Stimulated activated CD4-positive, alpha-beta T cell treated with anti-CD3 and anti-CD28 coated beads, Interleukin-1b, Interleukin-23, amount 100 ng/mL, for 1 hour (primary cell): ENCODE measurements at places on chromosomes 16 and 17.

DNA sequence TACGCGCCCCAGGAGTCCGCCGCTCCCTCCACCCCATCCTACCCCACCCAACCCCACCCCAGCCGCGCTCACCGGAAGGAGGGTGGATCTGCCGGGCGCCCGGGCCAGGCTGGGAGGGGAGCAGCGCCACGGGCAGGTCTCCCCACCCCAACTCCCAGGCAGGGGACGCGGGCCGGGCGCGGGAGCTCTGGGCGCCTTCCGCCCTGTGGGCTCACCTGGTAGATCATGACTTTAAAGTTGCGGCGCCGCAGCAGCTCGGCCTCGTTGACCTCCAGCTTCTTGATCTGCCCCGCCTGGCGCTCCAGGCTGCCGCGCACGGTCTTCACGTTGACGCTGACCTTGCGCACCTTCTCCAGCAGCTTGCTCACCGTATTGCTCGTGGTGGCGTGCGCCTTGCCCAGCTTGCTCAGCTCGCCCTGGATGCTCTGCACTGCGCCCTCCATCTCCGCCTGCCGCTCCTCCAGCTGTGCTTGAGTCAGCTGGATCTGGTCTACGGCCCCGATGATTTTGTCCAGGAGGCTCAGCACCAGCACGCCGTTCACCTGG, 571 bp downstream of the CAVIN1 start:
- DNase-seq = no peak

DNA sequence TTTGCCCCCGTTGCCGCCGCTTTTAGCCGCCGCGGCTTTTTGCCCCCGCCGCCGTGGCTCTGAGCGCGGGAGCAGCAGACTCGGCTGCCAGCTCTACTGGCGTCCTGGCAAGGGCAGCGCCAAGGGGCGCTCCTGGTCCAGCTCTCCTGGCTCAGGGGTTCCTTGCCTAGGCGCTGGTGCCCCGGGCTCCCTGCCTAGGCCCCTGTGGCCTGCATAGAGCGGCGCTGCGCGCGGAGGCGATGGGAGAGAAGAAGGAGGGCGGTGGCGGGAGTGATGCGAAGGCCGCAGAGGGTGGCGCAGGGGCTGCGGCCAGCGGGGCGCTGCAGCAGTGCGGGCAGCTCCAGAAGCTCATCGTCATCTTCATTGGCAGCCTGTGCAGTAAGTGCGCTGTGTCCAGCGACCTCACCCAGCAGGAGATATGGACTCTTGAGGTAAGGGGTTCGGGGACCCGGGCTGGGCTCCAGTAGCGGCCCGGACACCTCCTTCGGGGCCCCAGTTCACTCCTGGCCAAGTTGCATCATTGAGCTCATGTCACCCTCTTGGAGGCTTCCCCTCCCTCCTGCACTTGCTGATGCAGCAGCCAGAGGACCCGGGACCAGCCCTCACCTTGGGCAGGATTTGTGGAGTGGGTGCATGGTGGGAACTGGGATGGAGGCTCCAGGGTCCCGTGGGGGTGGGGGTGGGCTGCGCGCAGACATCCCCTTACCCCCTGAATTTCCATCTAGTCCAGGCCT, 1344.4 kb downstream of the TP53TG3F start:
- DNase-seq = no peak

GRCh38 chr17:83090444-83091256, 11.2 kb downstream of the METRNL start:
- DNase-seq = no peak

- DNase-seq = no peak
These were observed 193.6 kb downstream of the PARN start for GRCh38 chr16:14436401-14436955.

- DNase-seq = no peak
These were observed 223.9 kb downstream of the TANC2 start for GRCh38 chr17:63189930-63190329.

DNA sequence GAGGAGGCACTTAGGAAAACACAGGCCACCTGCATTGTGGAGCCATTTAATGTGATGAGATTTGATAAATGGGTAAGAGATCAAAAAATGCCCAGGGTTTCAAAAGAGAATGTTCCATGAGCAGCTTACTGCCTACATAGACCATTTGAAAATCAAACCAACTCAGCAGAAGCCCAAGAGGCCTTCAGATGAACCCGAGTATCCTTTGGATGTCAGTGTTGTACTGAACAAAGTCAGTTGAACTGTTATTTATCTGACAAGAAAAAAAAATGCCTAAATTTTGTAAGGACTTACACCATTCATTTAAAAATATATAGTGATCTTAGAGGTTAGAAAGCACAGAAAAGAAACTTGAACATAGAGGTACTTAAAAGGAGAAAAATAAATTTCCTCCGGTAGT, 381.7 kb downstream of the ZFHX3 start:
- no peak for DNase-seq

DNA sequence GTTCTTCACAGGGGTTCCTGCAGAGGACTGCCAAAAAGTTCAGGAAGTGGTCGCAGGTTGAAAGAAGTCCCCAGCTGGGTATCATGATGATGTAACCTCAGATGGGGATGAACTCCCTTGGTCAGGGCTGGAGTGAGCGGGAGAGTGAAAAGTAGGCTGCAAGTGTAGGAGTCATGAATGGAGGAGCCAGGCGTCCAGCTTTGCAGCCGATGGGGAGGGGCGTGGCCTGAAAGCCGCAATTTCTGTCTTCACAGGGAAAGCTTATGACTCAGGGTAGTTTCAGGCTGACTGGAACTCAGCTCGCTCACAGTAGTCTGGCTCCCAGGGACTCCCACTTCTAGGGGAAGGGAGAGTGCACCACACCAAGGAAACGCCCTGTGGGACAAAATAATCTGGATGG, 70.0 kb upstream of the HS3ST3A1 start:
- DNase-seq = no peak

GRCh38 chr17:49670641-49671040, 7.3 kb downstream of the SPOP start:
- no peak for DNase-seq

GRCh38 chr17:64214950-64215349, 48.1 kb downstream of the TEX2 start:
- no peak for DNase-seq

GRCh38 chr17:17509601-17510425, 13.6 kb upstream of the RASD1 start:
- no peak for DNase-seq

DNA sequence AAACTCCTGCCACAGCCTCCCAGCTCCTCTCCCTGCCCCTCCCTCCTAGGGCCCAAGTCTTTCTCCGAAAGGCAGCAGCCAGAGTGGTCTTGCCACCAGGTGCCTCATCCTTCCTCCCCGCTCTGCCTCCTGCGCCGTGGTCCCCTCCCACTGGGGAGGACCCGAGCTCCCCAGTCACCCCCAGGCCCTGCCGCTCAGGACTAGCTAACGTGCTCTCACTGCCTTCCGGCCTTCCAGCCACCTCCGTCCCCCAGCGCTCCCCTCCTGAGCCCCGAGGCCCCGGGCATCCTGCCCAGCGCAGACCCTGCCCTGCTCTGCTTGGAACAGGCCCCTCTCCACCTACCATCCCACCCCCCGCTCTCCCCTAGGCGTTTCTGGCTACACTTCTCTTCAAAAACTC, 19.4 kb upstream of the COL1A1 start:
- no peak for DNase-seq

- no peak for DNase-seq
These were observed 51.4 kb downstream of the WSB1 start for GRCh38 chr17:27345141-27345904.

- DNase-seq = no peak
These were observed 10.4 kb downstream of the EMC6 start for GRCh38 chr17:3678821-3679530.

- DNase-seq = no peak
These were observed 3.4 kb upstream of the ZNF385C start for GRCh38 chr17:42101513-42102292.
